Neural cell (in vitro differentiated cells): ENCODE measurements at places on chromosomes 7 and 10. TPM values are rescaled to one million over a fixed set of nuclear protein-coding genes. Genes with fewer than 3 reads are reported as not detected.

The PIP4K2A gene
- polyA plus RNA-seq: 11.8 and 12.6 TPM in 2 replicates

The SHTN1 gene
- 40.9 and 55.8 TPM in 2 replicates for polyA plus RNA-seq

The HELLS gene
- 12.3 and 17.6 TPM in 2 replicates for polyA plus RNA-seq

The CRYGN gene
- polyA plus RNA-seq: not detected in 2 replicates

The ITIH5 gene
- polyA plus RNA-seq: 0.28 TPM in 1 of 2 replicates, not detected in the other

The TUBAL3 gene
- not detected in 2 replicates for polyA plus RNA-seq

The BEND7 gene
- 4.5 and 5.1 TPM in 2 replicates for polyA plus RNA-seq

The OLAH gene
- not detected in 2 replicates for polyA plus RNA-seq

The HHEX gene
- not detected in 2 replicates for polyA plus RNA-seq

The HERC4 gene
- polyA plus RNA-seq: 45.6 and 52.5 TPM in 2 replicates

The NKX2-3 gene
- not detected in 2 replicates for polyA plus RNA-seq

The PRSS2 gene
- not detected in 2 replicates for polyA plus RNA-seq

The CHCHD1 gene
- 82.5 and 88.8 TPM in 2 replicates for polyA plus RNA-seq

The MINPP1 gene
- polyA plus RNA-seq: 60.0 and 60.2 TPM in 2 replicates

The TAS2R3 gene
- not detected in 2 replicates for polyA plus RNA-seq

The ATRNL1 gene
- polyA plus RNA-seq: 47.8 and 51.9 TPM in 2 replicates

The MGAM2 gene
- 0.66 and 0.76 TPM in 2 replicates for polyA plus RNA-seq

The CPA5 gene
- not detected in 2 replicates for polyA plus RNA-seq

The MYL10 gene
- polyA plus RNA-seq: not detected in 2 replicates

The POU6F2 gene
- 2.8 and 3.1 TPM in 2 replicates for polyA plus RNA-seq

The AKR1C2 gene
- 162 and 170 TPM in 2 replicates for polyA plus RNA-seq

The TRA2A gene
- 135 and 188 TPM in 2 replicates for polyA plus RNA-seq

The PLAC9 gene
- not detected in 2 replicates for polyA plus RNA-seq

The VWDE gene
- polyA plus RNA-seq: 0.27 and 0.48 TPM in 2 replicates

The GPRIN2 gene
- polyA plus RNA-seq: 7.1 and 10.5 TPM in 2 replicates

The ZNF3 gene
- 57.2 and 71.2 TPM in 2 replicates for polyA plus RNA-seq

The GPNMB gene
- polyA plus RNA-seq: not detected in 2 replicates

The TMEM139 gene
- not detected in 2 replicates for polyA plus RNA-seq

The CACNB2 gene
- polyA plus RNA-seq: 14.3 and 16.4 TPM in 2 replicates

The PON2 gene
- 23.1 and 28.1 TPM in 2 replicates for polyA plus RNA-seq

The SND1 gene
- 37.4 and 42.0 TPM in 2 replicates for polyA plus RNA-seq

The CALD1 gene
- 7.0 and 8.0 TPM in 2 replicates for polyA plus RNA-seq

The CNNM1 gene
- polyA plus RNA-seq: 1.3 and 1.5 TPM in 2 replicates

The SYT15B gene
- not detected in 2 replicates for polyA plus RNA-seq

The GPR85 gene
- polyA plus RNA-seq: 85.5 and 89.4 TPM in 2 replicates

The ACSL5 gene
- polyA plus RNA-seq: not detected in 2 replicates

The CTAGE4 gene
- not detected in 2 replicates for polyA plus RNA-seq

The PRKAR2B gene
- polyA plus RNA-seq: 249 and 297 TPM in 2 replicates

The CYP51A1 gene
- polyA plus RNA-seq: 118 and 137 TPM in 2 replicates

The FOXK1 gene
- polyA plus RNA-seq: 7.4 and 7.7 TPM in 2 replicates

The CRHR2 gene
- 0.15 and 0.42 TPM in 2 replicates for polyA plus RNA-seq

The EPO gene
- polyA plus RNA-seq: not detected in 2 replicates

The CYP3A5 gene
- not detected in 2 replicates for polyA plus RNA-seq

The PRKG1 gene
- polyA plus RNA-seq: 1.5 and 2.2 TPM in 2 replicates

The ZNF425 gene
- polyA plus RNA-seq: 5.1 and 6.8 TPM in 2 replicates

The OPN4 gene
- not detected in 2 replicates for polyA plus RNA-seq

The UPK3B gene
- polyA plus RNA-seq: 0.88 TPM in 1 of 2 replicates, not detected in the other

The ZNF488 gene
- 0.85 and 1.2 TPM in 2 replicates for polyA plus RNA-seq

The PAX4 gene
- polyA plus RNA-seq: not detected in 2 replicates

The ARMC3 gene
- 0.22 TPM in 1 of 2 replicates, not detected in the other for polyA plus RNA-seq

The ATOH7 gene
- polyA plus RNA-seq: 2.5 and 3.0 TPM in 2 replicates
